ENCODE measurements at places on chromosomes 4 and X.
A peak's percentile ranks its signal among the peaks of the same experiment; 100 is the strongest.

GRCh38 chr4:86432559-86433134 lies 72.8 kb upstream of the MAPK10 start:
- DNase-seq: no peak

- no peak for DNase-seq
These were observed 80.3 kb upstream of the NEIL3 start for GRCh38 chr4:177229331-177229730.

- no peak for DNase-seq
These were observed 108.0 kb downstream of the LRBA start for GRCh38 chr4:150906987-150907633.

GRCh38 chr4:6269616-6270511 lies at the start of gene WFS1:
TSS of gene WFS1 (plus strand) at chr4:6269850. CDS start at chr4:6277456, 7,606 bp downstream.
- peak; percentile 87 for DNase-seq

- no peak for DNase-seq
These were observed 326.3 kb upstream of the ZCCHC13 start for GRCh38 chrX:73977542-73978169.

DNA sequence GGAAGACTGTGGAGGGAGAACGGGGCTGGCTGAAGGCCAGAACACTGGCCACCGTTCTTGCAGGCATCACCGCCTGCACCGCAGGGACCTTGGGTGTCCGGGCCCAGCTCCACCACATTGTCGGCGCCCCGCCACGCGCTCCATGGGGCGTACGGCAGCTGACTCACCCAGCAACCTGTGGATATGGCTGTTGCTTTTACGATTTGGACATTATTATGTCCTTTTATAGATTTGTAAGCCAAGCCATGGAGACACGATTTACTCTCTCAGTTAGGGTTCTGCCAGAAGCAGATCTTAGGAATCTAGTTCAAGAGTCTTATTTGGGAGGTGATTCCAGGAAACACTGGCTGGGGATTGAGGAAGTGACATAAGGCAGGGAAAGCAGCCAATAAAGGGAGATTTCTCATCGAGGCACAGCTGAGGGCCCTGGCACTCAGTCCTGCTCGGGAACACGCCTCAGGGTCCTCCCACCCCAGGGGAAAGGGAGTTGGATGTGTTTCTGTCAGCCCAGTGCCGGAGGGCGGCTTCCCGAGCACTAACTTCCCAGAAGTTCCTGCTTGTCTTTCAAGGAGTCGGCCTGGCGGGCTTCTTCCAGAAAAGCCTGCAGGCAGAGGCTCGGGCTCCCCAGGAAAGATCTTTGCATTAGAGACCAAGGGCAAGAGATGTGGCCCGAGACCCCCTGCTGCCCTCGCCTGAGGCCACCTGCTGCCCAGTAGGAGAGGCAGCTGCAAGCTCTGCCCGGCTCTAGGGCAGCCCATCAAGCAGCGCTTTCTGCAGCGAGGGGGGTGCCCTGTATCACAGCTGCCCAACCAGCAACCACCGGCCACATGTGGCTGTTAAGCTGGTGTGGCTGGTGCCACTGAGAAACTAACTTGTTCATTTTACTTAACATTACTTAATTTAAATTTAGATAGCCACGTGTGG lies 52.9 kb downstream of the CRMP1 start:
- DNase-seq: no peak

DNA sequence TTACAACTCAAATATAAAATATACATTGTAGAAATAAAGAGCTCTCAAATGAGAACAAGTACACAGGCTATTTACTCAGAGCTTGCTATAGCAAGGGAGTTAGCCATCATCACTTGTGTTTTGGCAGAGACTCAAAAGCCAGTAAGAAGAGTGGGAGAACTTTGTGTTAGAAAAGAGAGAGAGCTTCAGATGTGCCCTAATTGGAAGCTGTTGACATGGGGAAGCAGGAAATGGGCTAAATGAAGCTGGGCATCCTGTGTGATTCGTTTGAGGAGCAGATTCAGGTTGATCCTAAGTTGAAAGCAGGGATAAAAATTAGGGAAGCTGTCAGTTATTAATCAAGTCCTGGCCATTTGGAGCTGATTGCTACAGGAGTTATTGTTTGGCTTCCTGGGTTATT lies 207.4 kb upstream of the MAOA start:
- DNase-seq: no peak

GRCh38 chrX:29419774-29420553 lies 795.4 kb upstream of the MAGEB2 start:
- no peak for DNase-seq

DNA sequence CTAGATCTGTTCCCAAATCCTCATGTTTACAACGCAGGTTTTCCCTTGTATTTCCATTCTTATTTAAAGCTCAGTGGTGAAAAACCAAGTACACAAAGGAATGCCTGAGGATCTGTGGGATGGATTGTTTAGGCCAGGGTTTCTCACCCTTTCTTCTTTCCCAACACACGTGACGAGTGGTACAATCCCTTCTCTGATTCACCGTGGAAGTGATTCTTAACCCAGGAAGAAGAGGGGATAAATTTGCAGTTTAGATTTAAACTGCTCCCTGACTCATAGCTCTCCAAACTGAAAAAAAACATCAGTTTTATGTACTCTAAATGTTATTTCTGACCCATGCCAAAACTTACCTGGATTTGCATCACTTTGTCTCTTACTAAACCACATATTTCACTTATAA lies 17.0 kb downstream of the PAQR3 start:
- DNase-seq: no peak

DNA sequence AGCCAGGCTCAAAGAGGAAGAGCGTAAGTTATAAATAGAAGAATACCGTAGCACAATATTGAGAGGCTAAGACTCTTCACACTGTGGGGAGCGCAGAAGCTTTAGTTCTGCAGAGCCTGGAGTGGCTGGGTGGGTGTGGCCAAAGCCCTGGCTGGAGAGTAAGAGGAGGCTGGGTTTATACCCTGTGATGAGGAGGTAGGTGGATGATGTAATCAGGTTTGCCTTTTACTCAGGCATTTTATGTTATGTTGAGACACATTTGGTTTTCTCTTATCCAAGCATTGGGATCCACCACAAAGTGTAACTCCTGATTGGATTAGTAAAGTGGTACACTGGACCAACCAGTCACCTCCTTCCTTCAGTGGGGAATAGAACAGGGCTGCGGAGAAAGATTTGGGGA lies 13.9 kb downstream of the CDS1 start:
- no peak for DNase-seq

DNA sequence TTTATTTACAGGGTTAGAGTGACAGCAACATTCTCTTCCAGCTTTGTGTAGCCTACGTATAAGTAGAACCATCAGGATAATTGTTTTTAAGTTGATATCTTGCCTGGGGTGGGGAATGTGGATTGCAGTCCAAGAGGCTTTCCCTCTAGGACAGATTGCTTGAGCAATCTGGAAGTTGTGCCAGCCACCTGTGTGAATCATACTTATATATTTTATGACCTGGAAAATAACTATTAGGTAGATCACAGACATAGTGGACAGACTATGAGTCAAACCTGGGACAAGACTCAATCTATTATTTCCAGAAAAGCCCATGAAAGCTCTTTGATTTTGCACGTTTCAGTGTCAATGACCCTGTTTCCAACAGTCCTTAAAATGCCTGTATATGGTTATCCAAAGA lies 98.9 kb downstream of the TLL1 start:
- no peak for DNase-seq

- DNase-seq: no peak
These were observed 10.8 kb upstream of the RHOH start for GRCh38 chr4:40185830-40186664.

DNA sequence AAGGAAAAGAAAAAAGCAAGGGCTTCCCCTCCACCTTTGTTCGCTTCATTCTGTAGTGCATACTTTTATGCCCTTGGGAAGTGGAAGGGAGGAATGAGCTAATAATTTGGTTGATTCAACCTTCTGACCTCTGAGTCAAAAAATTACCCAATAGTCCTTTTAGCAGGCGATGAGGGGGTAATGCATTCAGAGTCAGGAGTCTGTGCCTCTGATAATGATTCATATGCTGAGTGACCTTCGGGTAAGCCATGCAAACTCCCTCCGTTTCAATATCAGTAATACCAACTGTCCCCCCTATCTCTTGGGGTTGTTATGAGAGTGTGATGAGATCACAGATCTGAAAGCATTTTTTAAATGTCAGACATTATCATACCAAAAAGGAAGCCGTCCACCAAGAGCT lies 41.6 kb upstream of the ACSL4 start:
- no peak for DNase-seq

- DNase-seq: no peak
These were observed 37.9 kb upstream of the SLC4A4 start for GRCh38 chr4:71300964-71301363.

DNA sequence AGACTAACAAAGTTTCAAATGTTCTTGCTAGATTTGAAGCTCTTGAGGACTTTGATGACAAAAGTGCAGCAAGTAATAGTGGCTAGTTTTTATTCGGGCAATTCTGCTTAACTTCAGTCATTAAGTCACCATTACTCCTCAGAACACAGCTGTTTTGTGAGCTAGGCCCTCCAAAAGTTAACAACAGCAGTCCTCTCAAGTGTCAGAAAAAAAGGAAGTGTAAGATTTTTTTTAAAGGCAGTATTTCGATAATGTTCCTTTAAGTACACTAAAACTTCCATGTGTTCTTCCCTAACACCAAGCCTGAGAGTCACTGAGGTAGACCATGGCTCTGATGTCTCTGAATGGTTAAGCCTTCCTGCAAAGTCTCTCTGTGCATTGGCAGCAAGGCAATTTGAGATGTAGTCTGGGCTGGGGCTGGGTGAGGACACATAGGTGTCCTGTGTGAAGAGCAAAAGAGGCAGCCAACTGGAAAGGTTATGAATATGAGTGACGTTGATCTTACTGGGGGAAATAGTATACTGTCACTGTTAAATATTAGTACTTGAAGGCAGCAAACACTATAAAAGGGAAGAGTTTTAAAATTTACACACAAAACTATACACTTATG lies 174.0 kb upstream of the MAP3K15 start:
- DNase-seq: no peak

DNA sequence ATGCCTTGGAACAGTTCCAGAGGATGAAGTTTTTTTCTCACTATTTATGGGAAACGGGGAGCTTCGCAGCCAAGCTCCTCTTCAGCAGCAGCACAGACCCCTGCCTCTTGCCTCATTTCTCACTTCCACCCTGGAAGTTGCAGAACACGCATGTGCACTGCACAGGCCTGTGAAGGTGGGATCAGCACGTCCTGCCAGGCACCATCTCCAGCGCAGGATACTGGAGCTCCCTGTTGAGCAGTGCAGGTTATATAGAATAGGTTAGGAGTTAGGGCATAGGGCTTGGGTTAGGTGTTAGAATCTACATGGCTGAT lies 110.1 kb upstream of the CENPE start:
- DNase-seq: no peak

- DNase-seq: no peak
These were observed 29.7 kb upstream of the IL9R start for GRCh38 chrX:155967653-155968325.

GRCh38 chr4:79848329-79848728 lies 224.7 kb downstream of the ANTXR2 start:
- DNase-seq: no peak

DNA sequence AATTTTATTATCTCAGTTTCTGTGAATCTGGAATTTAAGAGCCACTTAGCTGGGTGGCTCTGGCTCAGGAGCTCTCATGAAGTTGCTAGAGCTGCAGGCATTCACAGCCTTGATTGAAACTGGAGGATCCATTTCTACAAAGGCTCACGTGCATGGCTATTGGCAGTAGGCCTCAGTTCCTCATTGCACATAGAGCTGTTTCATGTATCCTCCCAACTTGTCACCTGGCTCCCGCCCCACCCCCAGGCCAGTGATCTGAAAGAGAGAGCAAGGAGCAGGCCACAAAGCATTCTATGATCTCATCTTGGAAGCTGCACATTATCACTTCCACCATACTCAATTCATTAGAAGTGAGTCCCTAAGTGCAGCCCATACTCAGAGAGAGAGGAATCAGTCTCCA lies 18.5 kb upstream of the AP1AR start:
- no peak for DNase-seq

GRCh38 chrX:109709129-109709631 lies 23.9 kb downstream of the ACSL4 start:
- no peak for DNase-seq

- DNase-seq: no peak
These were observed 4.8 kb upstream of the TMPRSS11B start for GRCh38 chr4:68250151-68250930.

- no peak for DNase-seq
These were observed 44.6 kb downstream of the C4orf50 start for GRCh38 chr4:5973486-5974220.
